ENCODE measurements at places on chromosomes 4 and X.
A peak's percentile ranks its signal among the peaks of the same experiment; 100 is the strongest.

DNA sequence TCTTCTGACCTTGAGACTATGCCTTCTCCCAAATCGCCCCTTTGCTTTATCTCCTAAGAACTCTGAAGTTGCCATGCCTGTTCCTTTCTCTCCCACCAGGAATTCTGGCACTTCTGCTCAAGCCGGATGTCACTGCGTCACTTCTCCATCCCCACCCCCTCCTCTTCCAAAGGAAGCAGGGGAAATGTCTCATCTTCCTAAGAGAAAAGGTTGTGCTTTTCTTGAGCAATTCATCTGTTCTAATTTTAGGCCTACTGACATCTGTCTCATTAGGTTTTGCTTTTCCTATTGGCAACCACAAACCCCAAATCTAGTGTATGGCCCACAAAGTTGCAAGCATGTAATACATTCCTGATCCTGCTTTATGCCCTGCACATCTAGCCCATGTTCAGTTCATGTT lies 163.1 kb upstream of the PLAC1 start:
- H3K27ac ChIP-seq = peak overlapping the region; percentile 57
- no peak overlapping the region for H3K4me3 ChIP-seq
- DNase-seq = no peak
- peaks cover 2% of the 10 kb centered on the region for H3K4me1 ChIP-seq

GRCh38 chrX:136061286-136061685 lies 76.1 kb downstream of the SLC9A6 start:
- DNase-seq = no peak
- peaks cover 3% of the 10 kb centered on the region for H3K27me3 ChIP-seq
- H3K4me3 ChIP-seq = no peak overlapping the region
- H3K4me1 ChIP-seq = no peaks in the 10 kb centered on the region
- no peak overlapping the region for H3K27ac ChIP-seq

GRCh38 chr4:175705407-175705806 lies 106.7 kb downstream of the GPM6A start:
- no peaks in the 10 kb centered on the region for H3K36me3 ChIP-seq
- H3K27ac ChIP-seq = no peak overlapping the region
- no peak for DNase-seq
- peaks cover 4% of the 10 kb centered on the region for H3K4me1 ChIP-seq
- no peak overlapping the region for H3K4me3 ChIP-seq

DNA sequence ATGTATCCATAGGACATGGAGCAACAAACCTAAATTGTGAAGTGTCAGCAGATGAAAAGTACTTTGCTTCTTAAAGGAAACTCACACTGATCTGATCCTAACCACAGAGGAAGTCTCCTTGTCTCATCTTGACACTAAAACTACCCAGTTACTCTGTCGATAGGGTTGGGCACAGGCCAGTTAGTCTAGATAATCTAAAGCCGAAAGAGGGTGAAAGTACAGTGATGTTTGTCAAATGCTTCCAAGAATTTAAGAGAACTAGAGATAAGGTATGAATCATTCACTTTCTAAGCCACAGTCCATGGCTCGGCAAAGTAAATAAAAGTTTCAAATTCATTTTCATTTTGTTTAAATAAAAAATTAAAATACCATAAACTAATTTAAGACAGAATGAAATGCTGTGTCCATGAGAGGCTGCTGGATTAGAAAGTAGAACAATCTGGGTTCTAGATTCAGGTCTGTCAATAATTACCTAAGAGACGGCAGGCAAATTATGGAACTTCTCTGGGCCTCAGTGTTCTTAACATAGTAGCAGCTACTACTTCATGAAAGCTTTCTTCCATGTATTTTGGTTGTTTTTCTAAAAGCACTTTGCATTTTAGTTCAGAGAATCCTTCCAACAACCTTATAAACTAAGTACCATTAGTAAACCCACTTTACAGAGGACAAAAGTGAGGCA lies 176.7 kb downstream of the LDB2 start:
- peaks cover 7% of the 10 kb centered on the region for H3K4me1 ChIP-seq
- peaks cover 4% of the 10 kb centered on the region for H3K27me3 ChIP-seq
- no peak overlapping the region for H3K4me3 ChIP-seq
- no peak for DNase-seq
- H3K36me3 ChIP-seq = no peaks in the 10 kb centered on the region
- H3K27ac ChIP-seq = no peak overlapping the region

DNA sequence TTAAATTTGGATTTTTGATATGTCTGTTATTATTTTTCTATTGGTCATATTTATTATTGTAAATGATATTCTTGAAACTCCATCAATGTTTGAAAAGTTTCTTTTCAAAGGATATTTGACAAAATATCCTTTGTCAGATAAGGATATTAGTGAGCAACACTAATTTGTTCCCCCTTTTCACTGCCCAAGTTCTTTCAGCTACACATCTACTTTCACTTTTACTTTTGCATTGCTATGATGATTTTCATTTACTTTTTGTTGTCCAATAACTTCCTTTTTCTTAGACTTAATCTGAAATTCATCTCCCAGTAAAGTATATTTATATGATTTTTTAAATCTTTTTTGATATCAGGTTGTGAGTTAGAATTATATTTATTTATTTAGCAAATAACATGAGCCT lies 542.3 kb upstream of the ADGRL3 start:
- H3K4me1 ChIP-seq = peaks cover 14% of the 10 kb centered on the region
- DNase-seq = no peak
- H3K27me3 ChIP-seq = no peaks in the 10 kb centered on the region

GRCh38 chrX:136019226-136019625 lies 34.0 kb downstream of the SLC9A6 start:
- peaks cover 21% of the 10 kb centered on the region for H3K36me3 ChIP-seq
- DNase-seq = no peak
- no peak overlapping the region for H3K27ac ChIP-seq
- no peaks in the 10 kb centered on the region for H3K4me1 ChIP-seq
- no peak overlapping the region for H3K4me3 ChIP-seq

DNA sequence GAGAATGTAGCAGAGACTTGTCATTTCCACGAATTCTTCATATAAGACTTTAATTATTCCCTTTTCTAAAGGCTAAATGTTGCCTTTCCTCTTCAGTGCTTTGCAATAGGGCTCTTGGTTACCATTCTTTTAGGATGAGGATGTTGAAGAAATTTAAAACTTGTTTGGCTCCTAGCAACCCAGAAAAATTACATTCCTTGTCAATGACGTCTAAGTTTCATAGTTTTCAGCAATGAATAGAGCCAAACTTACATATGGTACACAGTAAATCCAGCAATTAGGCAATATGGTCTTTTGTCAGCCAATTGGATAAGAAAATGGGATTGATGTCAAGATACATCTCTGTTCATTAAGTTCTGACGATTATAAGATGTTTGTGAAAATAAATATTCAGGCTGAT lies 1639.6 kb upstream of the PCDH10 start:
- no peak overlapping the region for H3K4me3 ChIP-seq
- peaks cover 5% of the 10 kb centered on the region for H3K4me1 ChIP-seq
- no peaks in the 10 kb centered on the region for H3K36me3 ChIP-seq
- H3K27me3 ChIP-seq = no peaks in the 10 kb centered on the region
- no peak overlapping the region for H3K27ac ChIP-seq

DNA sequence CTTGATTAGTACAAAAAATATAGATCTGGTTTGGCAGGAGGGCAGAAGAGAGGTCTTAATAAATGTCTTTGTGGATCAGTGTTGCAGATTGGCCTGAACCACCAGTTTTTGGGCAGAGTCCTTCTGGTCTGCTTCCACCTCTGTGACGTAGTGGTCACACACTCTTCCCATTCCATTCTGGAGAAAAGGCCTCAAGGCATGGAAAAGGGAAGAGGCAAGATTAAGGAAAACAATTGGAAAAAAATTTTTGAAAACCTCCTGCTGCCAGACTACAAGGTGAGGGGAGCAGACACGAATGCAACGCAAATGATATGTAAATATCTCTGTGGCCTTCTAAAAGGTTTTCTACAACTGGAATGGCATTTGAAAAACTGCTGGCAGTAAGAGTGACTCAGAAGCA lies 24.3 kb upstream of the FAM47C start:
- DNase-seq = no peak
- peaks cover 29% of the 10 kb centered on the region for H3K27me3 ChIP-seq

GRCh38 chr4:100286636-100287035 lies 96.4 kb upstream of the DDIT4L start:
- DNase-seq = no peak
- peaks cover 16% of the 10 kb centered on the region for H3K4me1 ChIP-seq
- no peaks in the 10 kb centered on the region for H3K27me3 ChIP-seq
- H3K36me3 ChIP-seq = no peaks in the 10 kb centered on the region

DNA sequence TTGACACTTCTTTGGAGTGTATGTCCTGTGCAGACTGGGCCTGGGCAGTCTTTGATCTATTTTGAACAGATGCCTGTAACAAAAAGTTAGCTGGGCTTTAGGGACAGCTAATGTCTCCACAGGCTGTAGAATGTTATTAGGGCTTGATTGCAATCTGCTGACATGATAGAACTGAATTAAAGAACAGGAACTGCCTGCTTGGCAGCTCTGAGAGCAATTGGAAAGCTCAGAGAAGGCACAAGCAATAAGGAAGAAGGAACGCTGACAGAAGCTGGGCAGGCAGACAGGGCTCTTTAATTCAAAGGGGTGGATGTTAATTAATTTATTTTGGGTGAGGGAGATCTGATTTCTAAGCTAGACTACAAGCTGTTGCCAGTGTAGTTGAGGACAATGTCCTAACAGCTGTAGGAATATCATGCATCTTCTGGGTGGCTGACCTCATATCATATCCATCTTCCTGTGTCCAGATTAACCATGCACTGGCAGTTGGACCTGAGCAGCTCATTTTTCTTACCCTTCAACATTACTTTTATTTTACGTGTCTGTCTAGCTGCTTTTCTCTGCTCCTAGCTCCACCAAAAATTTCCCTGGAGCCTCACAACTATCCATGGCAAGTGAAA lies 20.7 kb upstream of the GRXCR1 start:
- H3K36me3 ChIP-seq = no peaks in the 10 kb centered on the region
- no peak for DNase-seq
- H3K27ac ChIP-seq = peak overlapping the region; percentile 21
- H3K4me1 ChIP-seq = peaks cover 15% of the 10 kb centered on the region
- no peak overlapping the region for H3K4me3 ChIP-seq

GRCh38 chr4:189090174-189090814 lies 850.4 kb upstream of the FRG1 start:
- no peak overlapping the region for H3K4me3 ChIP-seq
- H3K27ac ChIP-seq = no peak overlapping the region
- H3K36me3 ChIP-seq = no peaks in the 10 kb centered on the region
- DNase-seq = no peak
- peaks cover 3% of the 10 kb centered on the region for H3K4me1 ChIP-seq
- no peaks in the 10 kb centered on the region for H3K27me3 ChIP-seq

DNA sequence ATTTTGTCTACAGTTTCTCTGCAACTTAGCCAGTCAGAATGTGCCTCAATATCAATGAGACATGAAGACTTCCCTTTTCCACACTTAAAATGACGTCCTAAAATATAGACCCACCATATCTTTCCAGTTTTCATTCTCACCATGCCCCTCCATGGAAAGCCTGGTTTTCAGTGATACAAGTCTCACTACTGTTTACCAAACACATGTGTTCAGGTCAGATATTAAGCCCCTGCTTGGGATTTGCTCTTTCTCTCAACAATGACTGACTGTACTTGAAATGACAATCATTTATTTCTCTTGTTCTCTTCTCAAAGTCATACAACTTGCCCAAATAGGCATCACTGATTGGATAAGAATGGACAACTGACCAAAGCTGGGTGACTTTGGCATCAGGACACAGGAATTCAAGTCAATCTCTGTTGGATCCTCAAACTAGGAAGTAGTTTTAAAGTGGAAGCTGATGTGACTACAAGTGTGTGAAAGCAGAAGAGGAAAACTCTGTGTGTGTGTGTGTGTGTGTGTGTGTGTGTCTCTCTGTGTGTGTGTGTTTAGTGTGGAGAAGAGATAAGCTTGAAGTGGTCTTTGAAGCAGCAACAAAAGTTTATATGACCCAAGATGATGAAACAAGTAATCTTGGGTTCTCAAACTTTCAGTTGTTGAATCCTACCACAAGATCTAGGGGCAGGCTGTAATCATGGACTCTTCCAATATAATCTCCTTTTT lies 217.4 kb upstream of the FGF13 start:
- H3K4me1 ChIP-seq = peaks cover 13% of the 10 kb centered on the region
- H3K4me3 ChIP-seq = no peak overlapping the region
- no peak overlapping the region for H3K27ac ChIP-seq
- no peak for DNase-seq
- H3K36me3 ChIP-seq = no peaks in the 10 kb centered on the region

DNA sequence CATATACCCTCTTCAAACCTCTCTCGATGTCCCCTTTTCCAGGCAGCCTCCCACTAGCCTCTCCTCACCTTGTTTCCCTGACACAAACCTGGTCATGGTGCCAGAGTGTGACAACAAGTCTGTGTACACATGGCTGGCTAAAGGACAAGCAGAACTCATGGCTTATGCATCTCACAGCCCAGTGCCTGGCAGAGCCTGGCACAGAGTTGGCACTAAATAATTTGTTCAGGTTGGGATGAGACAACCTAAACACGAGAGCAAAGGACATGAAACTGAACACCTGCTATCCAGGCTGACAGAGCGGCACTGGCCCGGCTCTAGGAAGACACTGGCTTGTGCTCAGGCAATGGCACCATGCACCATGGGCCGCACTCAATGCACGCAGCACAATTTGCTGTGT lies 48.2 kb upstream of the FGFBP2 start:
- peaks cover 4% of the 10 kb centered on the region for H3K4me1 ChIP-seq

DNA sequence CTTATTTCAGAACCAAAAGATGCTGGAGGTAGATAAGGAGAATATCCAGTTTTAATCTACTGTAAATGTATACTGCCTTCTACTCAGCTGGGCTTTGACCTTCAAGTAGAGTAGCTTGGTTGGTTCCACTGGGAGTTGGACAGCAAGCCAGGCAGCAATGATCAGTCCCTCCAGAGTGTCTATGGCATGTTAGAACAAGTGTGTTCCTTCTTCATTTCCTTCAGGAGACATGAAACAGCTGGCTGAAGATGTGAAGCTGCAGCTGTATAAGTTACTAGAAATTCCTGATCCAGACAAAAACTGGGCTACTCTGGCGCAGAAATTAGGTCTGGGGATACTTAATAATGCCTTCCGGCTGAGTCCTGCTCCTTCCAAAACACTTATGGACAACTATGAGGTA lies 111.1 kb downstream of the NFKB1 start:
- H3K36me3 ChIP-seq = peaks cover 42% of the 10 kb centered on the region
- no peaks in the 10 kb centered on the region for H3K4me1 ChIP-seq
- H3K27me3 ChIP-seq = no peaks in the 10 kb centered on the region
- DNase-seq = no peak
- H3K27ac ChIP-seq = no peak overlapping the region

GRCh38 chr4:15238720-15239119 lies 189.1 kb upstream of the C1QTNF7 start:
- no peak overlapping the region for H3K4me3 ChIP-seq
- DNase-seq = peak; percentile 47
- peaks cover 16% of the 10 kb centered on the region for H3K4me1 ChIP-seq
- H3K27me3 ChIP-seq = no peaks in the 10 kb centered on the region
- H3K36me3 ChIP-seq = no peaks in the 10 kb centered on the region
- no peak overlapping the region for H3K27ac ChIP-seq

GRCh38 chrX:123184219-123184865 lies at the start of gene GRIA3:
TSS of gene GRIA3 (plus strand) at chrX:123184278. CDS start at chrX:123184536, 258 bp downstream.
- no peak within 1 kb of the TSS for H3K27ac ChIP-seq
- H3K4me1 ChIP-seq = peaks cover 7% of the 10 kb centered on the region
- peak within 1 kb of the TSS; percentile 64 for H3K4me3 ChIP-seq
- H3K27me3 ChIP-seq = peaks cover 90% of the 10 kb centered on the region
- DNase-seq = no peak

All from mesothelial cell of epicardium (in vitro differentiated cells).